Chondrocyte (in vitro differentiated cells): ENCODE measurements at places on chromosomes 4 and X. TPM values are rescaled to one million over a fixed set of nuclear protein-coding genes. Genes with fewer than 3 reads are reported as not detected.

PTTG2 gene
- 0.45 TPM in 1 of 3 replicates, not detected in the others for total RNA-seq

MPP1 gene
- total RNA-seq: 9.0 to 14.2 TPM (median 13.3 TPM) in 3 replicates

- H3K36me3 ChIP-seq: no peaks in the 10 kb centered on the region
- no peaks in the 10 kb centered on the region for H3K27me3 ChIP-seq
- H3K4me3 ChIP-seq: no peak overlapping the region
- no peak overlapping the region for H3K27ac ChIP-seq
- DNase-seq: no peak
Measured at GRCh38 chr4:8517946-8518345, 62.2 kb upstream of the GPR78 start.

- H3K27ac ChIP-seq: no peak overlapping the region
- H3K36me3 ChIP-seq: no peaks in the 10 kb centered on the region
- H3K4me1 ChIP-seq: peaks cover 8% of the 10 kb centered on the region
- no peak overlapping the region for H3K4me3 ChIP-seq
- DNase-seq: no peak
Measured at GRCh38 chr4:171521726-171522125, 291.5 kb upstream of the GALNTL6 start.
